AG09319 (cell line): ENCODE measurements at places on chromosomes 4 and X.

- no peak for DNase-seq
Measured at GRCh38 chr4:179539641-179540040, 2097.4 kb upstream of the AGA start.

GRCh38 chr4:175326796-175327195, 408.6 kb downstream of the ADAM29 start:
- DNase-seq: no peak

DNA sequence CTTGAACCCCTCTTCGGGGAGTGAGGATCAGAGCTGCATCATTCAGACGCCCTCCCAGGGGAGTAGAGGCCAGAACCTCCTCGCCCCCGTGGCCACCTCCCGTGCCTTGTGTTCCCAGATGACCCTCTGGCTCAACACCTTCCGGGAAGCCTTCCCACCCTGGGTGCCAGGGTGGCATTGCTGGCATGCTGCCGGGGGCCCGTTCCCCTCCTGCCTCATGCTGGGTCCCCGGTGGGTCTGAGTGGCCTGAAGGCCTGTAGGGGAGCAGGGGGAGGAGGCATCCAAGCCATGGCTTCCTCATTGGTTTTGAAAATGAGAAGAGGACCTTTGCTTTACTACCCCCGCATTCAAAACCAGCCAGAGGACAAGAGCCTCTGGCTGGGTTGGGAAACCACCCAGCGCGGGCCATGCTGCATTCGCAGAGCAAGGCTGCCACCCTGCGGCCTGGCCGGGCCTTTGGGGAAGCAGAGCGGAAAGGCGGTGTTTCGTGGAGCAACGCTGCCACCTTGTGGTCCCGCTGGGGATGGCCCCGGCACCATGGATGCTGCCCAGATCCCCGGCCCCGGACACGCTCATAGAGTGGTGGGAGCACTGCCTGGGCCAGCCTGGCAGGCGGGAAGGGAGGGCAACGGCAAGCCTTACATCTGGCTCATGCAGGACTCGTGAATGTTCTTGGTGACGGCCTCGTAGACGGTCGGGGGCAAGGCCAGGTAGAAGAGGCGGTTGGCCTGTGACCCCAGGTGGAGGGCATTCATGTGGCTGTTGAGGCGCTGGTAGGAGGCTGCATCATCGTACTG, 11.9 kb downstream of the G6PD start:
- no peak for DNase-seq

DNA sequence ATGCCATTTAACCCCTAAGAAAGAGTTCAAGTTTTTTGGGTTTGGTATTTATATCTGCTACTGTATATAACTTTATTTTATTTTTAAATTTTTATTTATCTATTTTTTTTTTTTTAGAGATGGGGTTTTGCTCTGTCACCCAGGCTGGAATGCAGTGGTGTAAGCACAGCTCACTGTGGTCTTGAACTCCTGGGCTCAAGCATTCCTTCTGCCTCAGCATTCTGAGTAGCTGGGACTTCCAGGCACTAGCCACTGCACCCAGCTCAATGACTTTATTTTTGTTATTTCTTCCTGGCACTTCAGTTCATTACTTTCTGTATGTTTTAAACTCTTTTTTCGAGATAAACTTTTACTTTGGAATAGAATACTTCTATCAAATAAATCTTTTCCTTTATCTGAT, 42.4 kb upstream of the PGAM4 start:
- no peak for DNase-seq

GRCh38 chrX:3811331-3812311, 98.2 kb upstream of the PRKX start:
- DNase-seq: no peak

GRCh38 chr4:103482471-103482870, 237.3 kb downstream of the TACR3 start:
- DNase-seq: peak; percentile 43

- DNase-seq: no peak
Measured at GRCh38 chr4:159117564-159117963, 14.7 kb downstream of the RAPGEF2 start.

DNA sequence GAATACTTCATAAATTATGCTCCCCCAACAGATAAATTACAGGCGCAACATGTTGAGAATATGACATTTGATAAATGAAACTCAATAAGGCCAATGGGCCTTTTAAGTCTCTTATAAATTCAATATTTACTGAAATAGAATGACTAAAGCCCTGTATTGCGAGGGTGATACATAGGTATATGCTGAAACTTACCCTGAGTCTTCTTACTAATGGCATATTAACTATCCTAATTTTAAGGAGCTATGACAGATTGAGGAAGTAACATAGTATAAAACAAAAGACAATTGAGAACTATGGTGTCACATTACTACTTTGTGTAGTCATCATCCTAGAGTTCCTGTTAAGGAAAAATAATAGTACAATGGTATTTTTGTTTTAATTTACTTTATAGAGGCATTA, 440.7 kb downstream of the IL15 start:
- DNase-seq: no peak

DNA sequence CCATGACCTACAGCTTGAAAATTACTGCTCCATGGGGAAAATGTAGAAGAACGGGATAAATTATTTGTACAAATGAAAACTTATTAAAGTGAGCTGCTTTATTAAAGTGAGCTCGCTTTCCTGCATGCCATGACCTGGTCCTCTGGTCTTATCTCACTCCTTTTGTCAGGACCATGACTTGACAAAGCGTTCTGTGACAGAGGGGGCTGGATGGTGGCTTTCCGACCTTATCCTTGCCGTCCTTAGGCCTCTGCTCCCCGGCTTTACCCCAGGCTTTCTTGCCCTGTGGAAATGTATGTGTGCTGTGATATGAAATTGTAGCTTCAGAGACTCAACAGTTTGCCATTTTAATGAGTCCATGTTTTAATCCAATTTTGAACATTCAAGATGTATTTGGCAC, 44.0 kb upstream of the FBXW7 start:
- DNase-seq: no peak

DNA sequence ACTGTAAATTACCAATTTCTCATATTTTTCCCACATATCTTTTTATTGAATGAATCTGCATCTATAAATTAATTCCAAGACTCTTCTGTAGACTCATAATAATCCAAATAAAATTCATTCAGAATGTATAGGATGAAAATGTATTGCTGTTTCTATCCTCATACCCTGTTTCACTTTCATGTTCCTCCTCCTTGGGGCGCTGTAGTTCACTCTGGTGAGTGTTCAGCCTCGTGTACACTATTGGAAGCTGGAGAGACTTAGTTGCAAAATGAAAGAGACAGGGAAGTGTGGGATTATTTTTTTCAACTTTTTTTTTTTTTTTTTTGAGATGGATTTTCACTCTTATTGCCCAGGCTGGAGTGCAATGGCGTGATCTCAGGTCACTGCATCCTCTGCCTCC, 296.1 kb downstream of the TLL1 start:
- DNase-seq: no peak

- DNase-seq: peak; percentile 56
Measured at GRCh38 chrX:123184219-123184865, at the start of gene GRIA3. Gene GRIA3 (plus strand): TSS chrX:123184278. CDS start chrX:123184536, 258 bp downstream.

DNA sequence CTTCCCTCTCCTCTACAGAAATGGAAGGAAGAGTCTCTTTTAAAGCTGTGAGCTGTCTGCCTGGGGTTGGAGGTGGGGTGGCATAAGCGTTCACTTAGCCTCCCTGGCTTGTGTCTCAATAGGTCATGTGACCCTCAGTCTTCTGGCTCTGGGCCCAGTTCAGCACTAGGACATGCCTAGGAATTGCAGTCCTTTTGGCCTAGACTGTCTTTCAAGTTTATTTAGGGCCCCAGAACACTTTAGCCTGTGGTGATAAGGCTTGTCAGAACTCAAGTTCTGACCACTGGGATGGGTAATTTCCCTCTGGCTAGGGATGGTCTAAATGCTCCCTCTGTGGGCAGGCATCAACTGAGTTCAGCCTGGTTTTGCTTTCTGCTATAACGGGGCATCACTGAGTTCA, 34.3 kb upstream of the ARMCX4 start:
- no peak for DNase-seq

DNA sequence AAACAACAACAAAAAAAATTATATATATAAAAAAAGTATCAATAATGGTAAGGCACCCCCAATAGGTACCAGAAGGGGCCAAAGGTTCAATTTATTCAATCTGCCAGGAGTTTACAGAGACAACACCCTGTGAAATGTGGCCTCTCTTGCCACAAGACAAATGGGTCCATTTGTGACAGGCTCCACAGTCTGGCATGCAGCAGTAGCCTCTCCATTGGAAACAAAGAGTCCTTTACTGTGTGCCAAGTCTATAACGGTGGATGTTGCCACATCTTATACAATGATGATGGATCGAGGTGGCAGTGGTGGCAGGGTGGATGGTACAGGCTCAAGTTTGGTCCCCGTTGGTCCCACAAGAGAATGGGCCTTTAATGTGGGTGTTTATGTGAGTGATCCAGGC, 70.1 kb upstream of the SH3RF1 start:
- no peak for DNase-seq

GRCh38 chrX:47746446-47746845, 87.5 kb upstream of the UXT start:
- DNase-seq: no peak

DNA sequence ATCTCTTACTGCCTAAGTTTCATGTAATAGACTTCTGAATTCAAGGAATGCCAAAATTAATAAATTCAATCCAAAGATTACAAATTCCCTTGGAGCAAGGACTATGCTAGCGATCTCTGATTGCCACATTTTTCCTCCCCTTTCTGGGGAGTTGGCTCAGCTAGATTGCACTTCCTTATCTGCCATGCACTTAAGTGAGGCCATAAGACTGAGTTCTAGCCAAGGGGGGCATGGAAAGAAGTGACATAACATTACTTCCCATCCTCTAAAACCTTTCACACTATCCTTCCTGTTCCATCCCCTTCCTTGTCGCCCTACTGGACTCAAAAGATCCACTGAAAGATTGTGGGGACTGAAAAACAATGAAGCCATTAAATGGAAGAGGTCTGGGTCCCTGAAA, 53.8 kb upstream of the TXK start:
- DNase-seq: no peak

GRCh38 chr4:23945451-23946017, 55.7 kb upstream of the PPARGC1A start:
- no peak for DNase-seq

- DNase-seq: no peak
Measured at GRCh38 chrX:49993661-49994060, 71.3 kb downstream of the CLCN5 start.

- DNase-seq: no peak
Measured at GRCh38 chr4:29043411-29043810, 1676.8 kb upstream of the PCDH7 start.

GRCh38 chrX:15600745-15601144, at the start of gene ACE2:
Gene ACE2 (minus strand): TSS chrX:15600960. CDS start chrX:15600911, 49 bp downstream.
- DNase-seq: no peak

GRCh38 chrX:153438532-153438931, 7.3 kb downstream of the TREX2 start:
- DNase-seq: no peak

DNA sequence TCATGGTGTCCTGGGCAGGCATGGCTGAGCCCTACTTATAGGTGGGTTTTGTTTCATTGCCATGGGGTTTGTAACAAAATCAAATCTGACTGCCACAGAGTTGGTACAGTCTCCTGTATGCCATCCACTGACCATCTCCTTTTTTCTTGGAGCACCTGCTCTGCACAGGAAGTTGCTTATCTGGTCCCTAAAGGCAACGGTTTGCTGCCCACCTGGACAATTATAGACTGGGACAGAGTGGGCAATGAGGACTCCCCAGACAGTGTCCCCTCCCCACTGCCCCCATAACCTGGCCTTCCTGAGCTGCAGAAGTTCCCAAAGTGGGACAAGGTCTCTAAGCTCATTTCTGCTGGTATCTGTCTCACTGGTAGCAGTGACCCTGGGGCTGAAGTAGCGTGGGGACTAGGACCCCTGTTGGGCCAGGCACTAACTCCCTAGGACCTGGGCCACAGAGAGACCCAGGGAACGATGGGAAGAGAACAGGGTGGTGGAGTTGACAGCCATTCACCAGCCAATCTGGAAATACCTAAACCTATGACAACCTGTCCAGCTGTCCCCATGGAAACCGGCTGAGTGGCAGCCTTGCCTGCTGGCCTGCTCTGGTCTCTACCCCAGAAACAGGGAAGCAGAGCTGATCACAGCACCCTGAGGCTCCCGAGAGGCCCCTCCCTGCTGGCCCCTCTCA, 64.7 kb downstream of the WFS1 start:
- DNase-seq: no peak

DNA sequence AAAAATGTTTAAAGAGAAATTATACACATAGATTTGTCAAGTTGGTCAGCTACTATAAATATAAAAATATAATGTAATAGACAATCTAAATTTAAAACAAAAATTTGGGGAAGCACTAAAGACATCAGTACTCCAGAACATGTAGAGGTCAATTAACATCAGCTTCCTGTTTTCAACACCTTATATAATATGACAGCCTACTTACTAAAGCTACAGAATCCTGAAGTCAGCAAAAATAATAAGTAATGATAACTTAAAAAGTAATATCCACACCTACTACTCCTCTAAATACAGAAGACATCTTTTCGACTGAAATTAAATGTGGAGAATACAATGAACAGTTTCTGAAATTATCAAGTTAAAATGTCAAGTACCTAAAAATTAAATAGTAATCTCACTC, 118.6 kb downstream of the LRBA start:
- no peak for DNase-seq

DNA sequence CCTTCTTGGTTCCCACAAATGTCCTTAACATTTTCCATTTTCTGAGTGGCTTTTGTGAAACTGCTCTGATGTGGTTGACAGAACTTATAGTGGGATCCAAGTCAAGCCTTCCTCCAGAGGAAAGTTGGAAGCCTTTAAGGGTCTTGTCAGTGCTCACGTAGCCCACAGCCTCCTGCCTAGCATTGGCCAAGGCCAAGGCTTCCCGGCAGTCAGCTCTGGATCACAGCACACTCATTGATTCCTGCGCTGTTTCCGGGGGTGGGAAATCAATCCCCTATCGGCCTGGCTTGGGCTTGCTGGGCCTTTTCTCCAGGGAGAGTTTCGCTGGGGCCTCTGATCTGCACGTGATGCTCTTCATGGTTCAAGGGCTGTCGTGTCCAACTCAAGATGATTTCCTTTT, 76.1 kb downstream of the SLC9A6 start:
- DNase-seq: no peak

DNA sequence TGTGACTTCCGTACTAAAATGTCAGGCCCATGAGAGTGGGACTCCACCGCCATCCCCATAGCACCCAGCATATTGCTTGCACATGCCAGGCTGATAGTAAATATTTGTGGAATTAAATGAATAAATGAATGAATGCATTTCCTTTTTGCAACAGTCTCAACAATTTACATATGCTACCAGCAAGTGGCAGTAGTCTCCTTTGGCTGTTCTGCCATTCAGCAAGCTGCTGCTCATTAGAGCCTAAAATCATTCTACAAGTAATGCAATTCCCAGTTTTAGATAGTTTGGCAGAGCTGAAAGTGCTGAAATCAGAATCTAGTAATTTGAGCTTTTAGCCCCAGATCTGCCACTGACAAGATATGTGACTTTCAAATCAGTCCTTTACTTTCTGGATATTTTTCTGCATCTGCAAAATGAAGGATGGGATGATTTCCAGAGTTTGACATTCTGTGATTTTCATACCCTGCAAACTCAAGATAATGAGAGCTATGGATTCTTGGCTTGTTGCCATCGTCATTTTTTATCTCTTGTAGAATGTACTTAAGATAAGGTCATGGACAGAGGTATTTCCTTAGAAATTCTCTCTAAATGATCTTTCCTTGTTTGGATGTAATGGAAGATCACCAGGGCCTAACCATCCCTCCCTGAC, 35.7 kb upstream of the INTS6L start:
- peak; percentile 16 for DNase-seq
